Peyer's patch (tissue), 4 donors: ENCODE measurements at places on chromosomes 16 and 17. TPM values are rescaled to one million over a fixed set of nuclear protein-coding genes. Genes with fewer than 3 reads are reported as not detected.

DNA sequence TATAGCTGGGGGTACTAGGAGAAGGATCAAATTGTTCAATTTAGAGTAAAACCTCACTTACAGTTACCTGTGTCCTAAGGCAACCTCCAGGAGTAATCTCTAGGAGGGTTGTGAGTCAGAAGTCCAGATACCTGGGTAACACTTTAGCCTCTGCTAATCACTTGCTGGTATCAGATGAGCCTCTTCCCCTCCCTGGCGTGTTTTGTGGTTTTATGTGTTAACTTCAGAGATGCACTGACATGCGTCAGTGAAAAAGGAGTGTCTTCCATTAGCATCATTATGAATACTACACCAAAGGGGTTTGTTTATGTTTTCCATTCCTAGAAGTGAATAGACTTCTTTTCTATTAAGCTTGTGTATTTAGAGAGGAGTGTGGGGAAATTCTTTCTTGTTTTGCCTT, 208.2 kb downstream of the FTO start:
- DNase-seq = no peak

GRCh38 chr16:28107232-28107631, 43.7 kb upstream of the GSG1L start:
- DNase-seq = peak; percentile 29

- DNase-seq = no peak
These were observed 8.7 kb downstream of the TMEM204 start for GRCh38 chr16:1542166-1542500.

GRCh38 chr17:6701719-6702118, 11.4 kb downstream of the SLC13A5 start:
- peak; percentile 26 for DNase-seq

- DNase-seq = no peak
These were observed 205.6 kb downstream of the RPTOR start for GRCh38 chr17:80750263-80750662.

GRCh38 chr17:39980351-39981206, at the start of gene PSMD3:
Gene PSMD3 (plus strand): TSS chr17:39980807. CDS start chr17:39980971, 164 bp downstream.
- DNase-seq = peak; percentile 98

DNA sequence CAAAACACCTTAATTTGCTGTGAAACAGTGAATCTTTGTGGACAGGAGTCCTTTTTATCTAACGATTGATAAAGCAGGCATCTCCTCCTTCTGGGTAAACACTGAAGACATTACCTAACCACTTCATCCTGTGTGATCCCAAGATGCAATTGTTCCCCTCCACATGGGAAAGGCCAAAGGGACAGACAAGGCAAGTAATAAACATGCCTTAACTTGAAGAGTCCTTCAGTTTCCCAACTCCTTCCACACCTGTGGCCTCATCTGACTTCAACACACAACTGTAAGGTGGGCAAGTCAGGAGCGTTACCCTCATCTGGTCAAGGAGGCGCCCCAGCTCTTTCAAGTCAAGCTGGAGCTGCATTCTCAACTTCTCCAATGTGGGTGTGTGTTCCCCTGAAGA, 278.6 kb downstream of the ABCC12 start:
- DNase-seq = no peak

GRCh38 chr17:50332196-50332595, 13.7 kb upstream of the XYLT2 start:
- DNase-seq = no peak

DNA sequence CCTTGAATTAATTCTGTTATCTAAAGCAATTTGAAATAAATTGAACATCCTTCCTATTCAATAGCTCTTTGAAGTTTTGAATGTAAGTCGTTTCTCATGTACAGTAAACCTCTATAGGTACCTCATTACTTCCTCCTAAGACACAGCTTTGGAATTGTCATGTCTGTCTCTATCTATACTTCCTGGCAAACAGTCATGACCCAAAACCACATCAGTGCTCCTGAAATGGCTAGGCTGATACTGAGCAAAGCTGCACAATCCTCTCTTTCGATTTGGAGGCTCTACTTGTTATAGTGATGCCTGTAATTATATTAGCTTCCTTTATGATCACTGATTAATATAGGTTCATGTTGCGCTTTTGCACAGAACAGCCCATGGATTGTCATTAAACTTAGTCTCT, 110.1 kb downstream of the ADAMTS18 start:
- no peak for DNase-seq

DNA sequence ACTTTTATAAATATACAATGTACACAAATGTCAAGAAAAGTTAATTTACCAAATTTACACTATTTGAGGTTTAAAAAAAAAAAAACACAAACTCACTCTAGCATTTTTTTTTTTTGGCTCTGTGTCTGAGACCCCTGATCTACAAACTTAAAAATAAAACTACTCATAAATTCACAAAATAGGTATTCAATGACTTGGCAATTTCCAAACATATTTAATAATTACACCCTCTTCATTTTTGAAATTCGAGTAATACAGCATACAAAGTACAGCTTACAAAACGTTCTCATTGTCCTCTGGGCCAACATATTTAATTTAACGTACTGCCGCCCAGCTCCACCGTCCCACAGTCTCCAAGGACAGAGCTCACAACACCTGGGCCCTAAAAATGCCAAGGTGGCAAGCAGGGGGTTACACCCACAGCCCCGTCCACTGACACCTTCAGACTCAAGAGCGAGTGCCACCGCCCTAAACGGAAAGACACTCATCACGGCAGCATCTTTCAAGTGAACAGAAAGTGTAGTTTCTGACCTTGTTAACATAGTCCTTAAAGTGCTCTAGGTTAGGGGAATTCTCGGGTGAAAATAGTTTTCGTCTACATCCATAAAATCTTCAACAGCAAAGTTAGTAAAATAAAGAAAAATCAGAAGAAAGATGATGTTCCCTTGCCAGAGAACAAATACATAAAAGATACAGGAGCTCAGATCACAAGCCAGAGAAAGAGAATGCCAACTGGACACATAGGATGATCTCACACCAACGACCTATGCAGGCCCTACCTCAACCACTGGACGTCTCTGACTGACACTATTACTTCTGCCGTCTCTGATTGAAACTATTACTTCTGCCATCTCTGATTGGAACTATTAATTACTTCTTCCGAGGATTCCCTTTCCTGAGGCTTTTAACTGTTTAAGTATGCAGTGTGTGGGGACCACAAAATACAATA, 4.2 kb downstream of the ADCY9 start:
- no peak for DNase-seq

CCNF gene
- total RNA-seq = 4.7 TPM

ACSM3 gene
- 9.4 TPM for total RNA-seq

ARHGAP44 gene
- total RNA-seq = 13.4 TPM
